Esophagus squamous epithelium (tissue), 5 donors: ENCODE measurements at places on chromosomes 3 and 15.

DNA sequence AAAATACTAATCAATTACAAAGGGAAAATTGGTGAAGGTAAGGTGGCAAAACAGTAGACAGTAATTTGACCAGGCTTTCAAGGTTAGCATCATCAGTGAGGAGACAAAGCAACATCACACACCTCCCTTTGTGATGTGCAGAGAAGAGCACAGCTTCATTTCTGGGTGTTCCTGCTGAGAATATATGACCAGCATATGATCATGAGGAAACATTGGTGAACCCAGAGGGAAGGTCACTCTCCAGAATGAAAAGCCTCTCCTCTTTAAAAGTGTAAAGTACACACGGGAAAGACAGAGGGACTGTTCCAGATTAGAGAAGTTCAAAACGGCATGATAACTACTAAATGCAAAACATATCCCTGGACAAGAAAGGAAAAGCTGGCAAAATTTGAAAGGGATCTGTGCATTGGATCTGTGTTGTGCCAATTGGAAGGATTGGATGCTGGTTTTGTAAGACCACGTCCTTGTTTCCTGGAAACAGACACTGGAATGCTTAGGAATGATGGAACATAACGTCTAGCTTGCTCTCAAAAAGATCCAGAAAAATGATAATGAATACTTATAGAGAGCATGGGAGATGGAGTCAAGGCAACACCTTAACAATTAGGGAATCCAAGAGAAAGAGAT is 80.6 kb upstream of the MITF start:
- DNase-seq = no peak

GRCh38 chr3:87576752-87577151 is 300.4 kb upstream of the POU1F1 start:
- no peak for DNase-seq

GRCh38 chr15:96416218-96416933 is 85.9 kb downstream of the NR2F2 start:
- DNase-seq = no peak

- DNase-seq = no peak
Observed at GRCh38 chr3:98775459-98776139, 12.5 kb downstream of the ST3GAL6 start.

DNA sequence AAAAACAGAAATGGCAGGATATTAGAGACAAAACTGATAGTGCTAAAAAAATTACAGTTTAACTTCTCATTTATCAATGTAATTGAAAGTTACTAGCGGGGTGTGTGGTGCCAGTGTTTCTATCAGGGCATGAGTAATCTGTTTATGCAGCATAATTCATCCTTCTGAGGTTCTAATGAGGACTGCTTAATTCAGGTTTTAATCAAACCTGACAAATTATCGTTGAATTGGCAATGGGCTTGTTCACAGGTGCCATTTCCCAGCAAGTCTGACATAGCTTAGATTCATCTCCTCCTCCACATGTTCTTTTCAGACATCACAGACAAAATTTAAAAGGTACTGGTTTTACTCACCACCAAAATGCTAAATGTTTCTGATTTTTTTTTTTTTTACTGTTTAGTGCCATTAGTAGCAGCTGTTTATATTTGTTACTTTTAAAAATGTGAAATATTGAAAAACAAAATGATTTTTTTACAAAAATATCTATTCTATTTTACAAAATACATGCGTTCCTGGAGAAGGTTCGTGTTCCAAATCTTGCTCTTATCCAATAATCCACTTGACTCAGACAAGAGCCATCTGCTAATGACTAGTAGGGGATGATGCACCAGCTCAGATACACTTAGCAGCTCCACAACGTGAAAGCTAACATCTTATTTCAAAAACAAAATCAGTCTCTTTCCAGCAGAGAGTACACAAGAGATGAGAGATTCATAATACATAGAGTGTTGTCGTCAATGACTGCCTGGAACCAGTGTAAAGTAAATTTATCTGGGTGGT is 447.7 kb upstream of the DPPA4 start:
- DNase-seq = no peak

GRCh38 chr15:38021259-38021658 is 86.8 kb downstream of the TMCO5A start:
- DNase-seq = no peak

DNA sequence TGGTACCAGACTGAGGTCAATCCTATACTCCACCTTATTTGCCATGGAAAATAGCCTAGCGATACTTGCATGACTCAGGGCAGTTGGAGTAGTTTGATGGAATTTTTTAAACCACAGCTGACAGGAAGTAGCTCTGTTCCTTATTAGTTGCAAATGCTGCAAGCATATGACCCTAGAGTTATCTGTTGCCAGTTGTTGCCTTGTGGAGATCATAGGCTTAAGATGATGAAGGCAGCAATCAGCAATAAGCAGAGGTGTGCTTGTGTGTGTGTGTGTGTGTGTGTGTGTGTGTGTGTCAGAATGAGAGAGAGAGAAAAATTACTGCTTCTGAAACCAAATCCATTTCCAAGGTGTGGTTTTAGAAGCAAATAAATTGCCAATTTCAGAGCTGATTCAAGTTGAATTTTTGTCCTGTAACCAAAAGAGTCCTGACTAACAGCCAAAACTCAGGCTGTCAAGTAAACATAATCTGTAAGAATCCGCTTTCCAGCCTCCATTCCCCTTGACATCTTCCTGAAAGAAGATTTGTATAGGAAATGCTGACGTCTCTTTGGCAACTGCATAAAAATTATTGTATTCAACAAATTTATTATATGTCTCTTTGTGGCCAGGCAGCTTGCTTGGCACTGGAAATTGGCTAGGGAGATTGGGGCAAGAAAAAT is 141.2 kb downstream of the SERPINI1 start:
- DNase-seq = no peak

- DNase-seq = no peak
Observed at GRCh38 chr3:10950476-10951294, 41.9 kb upstream of the SLC6A1 start.

DNA sequence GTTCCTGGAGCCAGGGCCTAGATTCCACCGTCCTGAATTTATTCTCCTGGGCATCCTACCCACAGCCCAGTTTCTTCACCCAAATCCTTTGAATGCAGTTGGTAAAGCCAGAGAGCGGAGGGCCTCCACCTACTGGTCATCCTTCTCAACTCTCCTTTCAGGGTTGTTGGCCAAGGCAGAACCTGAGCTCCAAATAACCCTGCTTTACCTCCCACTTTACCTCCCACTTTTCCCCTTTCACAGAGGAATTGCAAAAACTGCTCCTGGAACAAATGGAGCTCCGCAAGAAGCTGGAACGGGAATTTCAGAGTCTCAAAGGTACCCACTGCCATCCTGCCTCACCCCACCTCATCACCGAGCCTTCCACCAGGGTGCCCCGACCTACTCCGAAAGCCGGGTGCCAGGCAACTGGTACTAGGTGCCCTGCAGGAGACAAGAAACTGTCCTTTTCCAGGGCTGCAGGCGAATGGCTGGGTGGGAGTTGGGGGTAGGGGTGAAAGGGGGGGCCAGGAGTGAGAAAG is 6.8 kb downstream of the SKOR1 start:
- no peak for DNase-seq
